ENCODE measurements at places on chromosomes 1 and 21.

DNA sequence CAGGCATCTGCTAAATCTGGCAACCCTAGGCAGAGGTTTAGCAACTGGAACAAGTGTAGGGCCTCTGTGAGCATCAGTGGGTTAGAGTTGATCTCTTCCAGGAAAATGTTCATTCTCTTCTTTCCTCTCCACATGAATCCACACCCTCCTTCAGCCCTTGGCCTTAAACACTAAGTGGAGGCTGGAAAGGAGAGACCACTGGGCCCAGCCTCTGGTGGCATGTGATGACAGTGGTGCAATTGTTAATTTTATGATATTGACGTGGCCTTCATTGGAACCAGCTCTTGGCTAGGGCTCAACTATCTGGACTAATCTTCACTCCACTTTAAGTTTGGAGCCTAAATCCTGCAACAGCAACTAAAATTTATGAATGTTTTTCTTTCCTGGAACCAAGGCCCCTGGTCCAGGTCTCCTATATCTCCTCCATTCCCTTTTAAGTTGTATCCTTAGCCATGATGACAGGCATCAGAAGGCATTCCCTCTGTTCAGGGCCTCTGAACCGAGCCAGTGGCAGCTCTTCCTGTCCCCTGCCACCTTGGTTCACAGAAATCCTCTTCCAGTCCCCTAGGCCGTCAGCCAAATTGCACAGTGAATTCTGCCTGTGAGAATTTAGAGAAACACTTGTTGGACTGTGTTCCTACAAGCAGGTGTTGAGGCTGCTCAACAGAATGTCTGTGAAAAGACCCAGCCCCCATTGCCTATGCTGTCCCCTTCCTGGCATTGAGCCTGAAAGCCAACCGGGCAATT, 132.2 kb downstream of the PSMG1 start:
- no peak for DNase-seq

GRCh38 chr1:46718340-46718726, 581 bp downstream of the EFCAB14 start:
- DNase-seq, result no peak

- DNase-seq, result peak; percentile 58
These were observed 511.6 kb downstream of the SMYD3 start for GRCh38 chr1:245995474-245995873.

DNA sequence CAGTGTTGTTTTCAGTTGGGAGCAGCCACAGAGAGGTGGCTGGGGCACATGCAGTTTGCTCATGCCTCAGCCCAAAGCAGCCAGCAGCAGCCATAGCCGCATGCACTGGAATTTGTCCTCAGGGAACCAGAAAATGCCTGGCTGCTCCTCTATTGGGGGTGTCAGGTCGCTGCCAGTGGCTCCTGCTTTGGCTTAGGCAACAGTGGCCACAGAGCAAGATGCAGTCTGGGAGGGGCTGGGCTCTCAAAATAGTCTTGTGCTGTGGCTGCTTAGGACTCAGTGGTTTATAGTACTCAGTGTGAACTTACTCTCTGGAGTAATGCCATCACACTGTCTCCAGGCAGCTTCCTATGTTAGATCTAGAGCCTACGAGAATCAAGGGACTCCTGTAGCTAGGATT, 25.0 kb downstream of the CD55 start:
- no peak for DNase-seq

DNA sequence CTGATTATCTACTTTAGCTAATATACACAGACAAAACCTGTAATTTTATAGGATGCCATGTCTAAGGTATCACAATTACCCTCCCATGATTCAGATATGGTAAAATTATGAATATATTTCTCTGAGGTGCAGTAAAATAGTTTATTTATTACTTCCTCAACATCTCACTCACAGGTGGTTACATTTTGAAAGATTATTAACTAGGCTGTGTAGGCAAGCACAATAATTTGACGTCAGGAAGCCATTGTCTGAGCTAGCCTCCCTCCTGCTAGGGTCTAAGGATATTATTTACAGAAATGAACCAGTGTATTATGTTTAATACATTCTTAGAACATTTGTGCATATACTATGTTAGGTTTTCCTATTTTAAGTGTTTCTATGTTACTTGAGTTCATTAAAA, 69.9 kb upstream of the ADGRL2 start:
- DNase-seq, result no peak

DNA sequence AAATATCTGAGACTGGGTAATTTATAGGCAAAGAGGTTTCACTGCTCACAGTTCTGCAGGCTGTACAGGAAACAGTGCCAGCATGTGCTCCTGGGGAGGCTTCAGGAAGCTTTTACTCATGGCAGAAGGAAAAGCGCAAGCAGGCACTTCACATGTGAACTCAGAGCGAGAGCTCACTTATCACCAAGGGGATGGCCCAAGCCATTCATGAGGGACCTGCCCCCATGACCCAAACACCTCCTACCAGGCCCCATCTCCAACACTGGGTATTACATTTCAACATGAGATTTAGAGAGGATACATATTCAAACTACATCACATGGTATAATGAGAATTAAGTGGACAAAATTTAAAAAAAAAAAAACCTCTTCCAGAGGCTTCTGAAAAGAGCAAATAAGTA, 13.7 kb downstream of the WASF2 start:
- no peak for DNase-seq

GRCh38 chr1:213786683-213787082, 201.1 kb upstream of the PROX1 start:
- DNase-seq, result no peak

- no peak for DNase-seq
These were observed 23.7 kb downstream of the CLIC6 start for GRCh38 chr21:34692458-34693020.

DNA sequence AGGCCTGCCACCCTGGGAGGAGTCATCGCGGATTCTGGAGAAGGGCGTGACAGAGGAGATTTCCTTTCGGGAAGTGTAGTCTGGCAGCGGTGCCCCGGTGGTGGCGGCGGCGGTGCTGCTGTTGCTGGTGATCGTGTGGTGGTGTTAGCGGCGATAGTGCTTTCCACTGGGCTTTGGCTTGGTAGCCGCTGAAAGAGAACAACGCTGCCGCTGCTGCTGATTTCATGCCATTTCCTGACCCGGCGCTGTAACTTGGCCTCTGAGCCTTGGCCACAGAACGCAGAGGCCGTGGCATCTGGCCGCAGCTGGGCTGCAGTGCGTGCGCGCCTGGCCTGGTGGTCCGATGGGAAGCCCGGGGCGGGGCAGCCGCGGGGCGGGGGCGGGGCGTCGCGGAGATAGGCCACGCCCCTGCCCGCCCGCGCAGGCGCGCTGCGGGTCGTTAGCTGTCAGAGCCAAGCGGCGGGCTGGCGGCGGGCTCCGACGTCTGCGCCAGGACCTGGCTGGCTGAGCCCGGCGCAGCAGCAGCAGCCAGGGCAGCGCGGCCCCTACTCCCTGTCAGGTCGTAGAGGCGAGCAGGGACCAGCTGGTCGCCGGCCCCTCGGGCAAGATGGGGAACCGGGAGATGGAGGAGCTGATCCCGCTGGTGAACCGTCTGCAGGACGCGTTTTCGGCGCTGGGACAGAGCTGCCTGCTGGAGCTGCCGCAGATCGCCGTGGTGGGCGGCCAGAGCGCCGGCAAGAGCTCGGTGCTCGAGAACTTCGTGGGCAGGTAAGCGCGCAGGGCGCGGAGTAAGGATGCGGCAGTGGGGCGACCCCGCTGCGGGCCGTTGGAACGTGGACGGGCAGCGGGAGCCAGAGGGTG, at the start of gene DNM3:
Gene DNM3 (plus strand): TSS at position 449 of the 861 bp plus-strand sequence. CDS start 159 bp downstream, at position 608.
- peak; percentile 86 for DNase-seq

- DNase-seq, result no peak
These were observed 20.9 kb downstream of the RNF187 start for GRCh38 chr1:228507961-228508652.

DNA sequence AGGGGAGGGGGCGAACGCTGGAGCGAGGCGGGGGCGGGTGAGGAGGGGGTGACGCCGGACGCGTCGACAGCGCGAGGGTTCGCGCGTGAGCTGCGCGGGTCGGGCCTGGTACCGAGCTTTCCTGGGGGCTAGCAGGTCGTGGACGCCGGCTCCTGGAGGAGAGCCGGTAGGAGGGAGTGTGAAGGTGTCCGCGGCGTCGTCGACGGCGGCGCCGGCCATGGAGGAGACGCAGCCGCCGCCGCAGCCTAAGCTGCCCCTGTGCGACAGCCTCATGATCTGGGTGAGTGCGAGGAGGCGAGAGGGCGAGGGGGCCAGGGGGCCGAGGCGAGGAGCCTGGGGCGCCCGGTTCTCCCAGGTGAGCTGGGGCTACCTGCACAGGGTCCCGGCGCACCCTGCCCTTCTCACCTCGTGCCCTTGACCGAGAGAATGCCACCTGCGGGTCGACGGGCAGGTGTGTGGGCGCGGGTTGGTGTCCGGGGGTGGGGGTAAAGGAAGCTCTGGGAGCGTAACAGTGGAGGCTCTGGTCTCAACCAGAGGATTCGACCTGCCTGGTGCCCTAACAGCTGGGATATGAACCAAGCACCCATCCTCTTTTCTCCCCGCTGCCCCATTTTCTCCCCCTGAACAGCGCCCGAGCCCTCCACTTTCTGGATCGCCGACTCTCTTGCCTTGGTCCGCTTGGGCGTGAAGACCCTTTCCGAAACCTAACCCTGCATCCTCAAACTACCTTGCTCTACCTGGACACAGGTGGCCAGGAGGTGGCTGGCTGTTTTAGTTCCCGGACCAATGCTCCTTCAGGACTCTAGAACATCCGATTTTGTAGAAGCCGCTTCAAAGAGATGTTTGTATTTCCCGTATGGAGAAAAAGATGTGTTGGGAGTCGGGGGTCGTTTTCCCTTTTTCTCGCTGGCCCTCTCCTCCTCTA, at the start of gene HOOK1:
Gene HOOK1 (plus strand): TSS at position 49 of the 925 bp plus-strand sequence. CDS start 169 bp downstream, at position 218.
- peak; percentile 66 for DNase-seq

GRCh38 chr1:207691841-207692240, 46.9 kb downstream of the CR1L start:
- DNase-seq, result no peak
